ENCODE measurements at places on chromosomes 5 and 9.

- DNase-seq: no peak
These were observed 15.9 kb downstream of the NINJ1 start for GRCh38 chr9:93117924-93118862.

- DNase-seq: no peak
These were observed 37.8 kb upstream of the TMEM250 start for GRCh38 chr9:136156209-136157120.

GRCh38 chr9:27154908-27155307 lies 45.9 kb downstream of the TEK start:
- no peak for DNase-seq

DNA sequence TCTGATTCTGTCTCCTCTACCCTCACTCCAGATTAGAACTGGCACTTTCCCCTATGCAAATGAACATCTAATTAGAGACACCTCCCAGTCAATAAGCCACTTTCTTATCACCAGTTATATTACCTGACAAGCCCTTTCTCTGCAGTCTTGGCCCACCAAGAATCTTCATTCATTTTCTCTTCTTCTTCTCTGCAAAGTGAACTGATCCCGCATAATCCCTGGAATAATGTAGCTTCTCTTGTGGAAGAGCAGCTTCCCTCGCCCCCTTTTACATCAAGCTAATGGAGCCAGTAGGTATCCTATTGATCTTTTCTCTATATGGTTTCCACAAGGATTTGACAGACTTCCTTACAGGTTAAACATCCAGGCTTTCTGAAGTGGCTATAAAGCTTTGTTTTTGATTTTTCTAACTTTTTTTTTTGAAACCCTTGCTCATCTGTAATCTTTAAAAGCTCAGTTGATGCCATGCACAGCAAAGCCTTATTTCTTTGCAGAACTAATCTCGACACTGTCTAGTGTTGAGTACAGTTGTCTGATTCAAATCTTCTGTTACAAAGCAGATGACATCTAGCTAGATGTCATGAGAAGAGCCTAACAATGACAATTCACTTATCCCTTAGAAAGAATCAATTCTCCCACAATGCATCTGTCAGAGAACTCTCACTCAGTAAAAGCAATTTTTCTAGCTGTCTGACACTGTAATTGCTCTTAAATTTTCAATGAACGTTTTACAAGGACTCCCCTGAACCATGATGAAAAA lies 281.4 kb downstream of the ISL1 start:
- DNase-seq: no peak

DNA sequence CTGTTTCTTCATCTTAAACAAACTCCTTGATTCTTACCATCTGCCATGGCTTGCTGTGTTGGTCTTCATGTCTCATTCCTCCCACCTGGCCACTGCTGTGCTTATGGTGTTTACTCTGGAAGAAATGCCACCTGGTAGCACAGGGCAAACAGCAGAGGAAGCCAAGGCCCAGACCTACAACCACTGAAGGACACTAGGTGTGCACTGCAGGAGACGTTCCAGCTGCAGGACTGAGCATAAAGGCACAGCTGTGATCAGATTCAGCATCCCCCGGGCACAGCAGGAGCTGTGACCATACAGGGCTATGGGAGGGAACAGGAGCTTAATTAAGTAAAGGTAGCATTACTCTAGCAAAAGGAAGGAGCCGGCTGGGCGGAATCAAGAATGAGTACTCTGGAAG lies 12.6 kb upstream of the GNAQ start:
- no peak for DNase-seq

DNA sequence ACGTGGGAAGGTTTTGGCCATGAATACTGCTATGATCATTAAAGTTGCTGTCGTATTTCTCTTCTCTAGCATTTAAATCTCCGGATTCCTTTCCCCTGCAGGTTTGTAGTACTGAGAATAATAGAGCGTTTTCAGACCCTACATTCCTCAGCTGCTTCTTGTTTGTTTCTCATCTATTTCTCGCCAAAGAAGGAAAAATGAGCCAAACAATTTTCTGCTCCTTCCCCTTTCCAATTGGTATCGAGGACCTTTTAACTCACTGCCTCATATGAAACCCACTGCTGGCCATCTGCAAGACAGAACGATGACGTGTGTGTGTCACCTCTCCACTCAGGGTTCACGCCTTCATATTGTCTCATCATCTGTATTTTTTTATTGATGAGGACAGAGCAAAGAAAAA lies 689.4 kb upstream of the WWC1 start:
- DNase-seq: no peak

DNA sequence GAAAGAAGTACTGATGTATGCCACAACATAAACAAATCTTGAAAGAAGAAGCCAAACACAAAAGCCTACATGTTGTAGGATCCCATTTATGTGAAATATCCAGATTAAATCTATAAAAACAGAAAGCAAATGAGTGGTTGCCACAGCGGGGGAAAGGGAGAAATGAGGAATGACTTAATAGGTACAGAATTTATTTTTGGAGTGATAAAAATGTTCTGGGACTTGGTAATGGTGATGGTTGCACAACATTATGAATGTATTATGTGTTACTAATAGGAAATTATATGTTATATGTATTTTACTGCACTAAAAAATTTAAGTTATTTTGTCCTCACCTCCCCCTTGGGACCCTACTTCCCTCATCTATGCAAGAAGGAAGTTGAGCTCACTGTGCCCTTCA lies 16.4 kb upstream of the TTC1 start:
- DNase-seq: no peak

GRCh38 chr5:32726086-32726557 lies 15.0 kb downstream of the NPR3 start:
- no peak for DNase-seq

GRCh38 chr9:107211284-107211923 lies 71.7 kb upstream of the RAD23B start:
- DNase-seq: no peak

- DNase-seq: no peak
These were observed 8.8 kb upstream of the DBH start for GRCh38 chr9:133627341-133627740.

- no peak for DNase-seq
These were observed 20.3 kb downstream of the RAI14 start for GRCh38 chr5:34676416-34676815.

DNA sequence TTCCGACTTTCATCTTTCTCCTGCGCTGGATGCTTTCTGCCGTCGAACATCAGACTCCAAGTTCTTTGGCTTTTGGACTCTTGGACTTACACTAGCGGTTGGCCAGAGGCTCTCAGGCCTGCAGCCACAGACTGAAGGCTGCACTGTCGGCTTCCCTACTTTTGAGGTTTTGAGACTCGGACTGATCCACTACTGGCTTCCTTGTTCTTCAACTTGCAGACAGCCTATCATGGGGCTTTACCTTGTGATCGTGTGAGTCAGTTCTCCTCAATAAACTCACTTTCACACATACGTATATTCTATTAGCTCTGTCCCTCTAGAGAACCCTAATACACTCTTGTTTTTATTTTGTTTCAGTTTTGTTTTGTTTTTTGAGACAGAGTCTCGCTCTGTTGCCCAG lies 10.3 kb downstream of the FKBP15 start:
- no peak for DNase-seq
